ENCODE measurements at places on chromosomes 2 and 18. TPM values are rescaled to one million over a fixed set of nuclear protein-coding genes. Genes with fewer than 3 reads are reported as not detected.

Gene COL3A1
- 180 TPM for total RNA-seq

Gene MCEE
- 26.3 TPM for total RNA-seq

Gene SGO2
- total RNA-seq, result 0.94 TPM

Gene SNORC
- 1.1 TPM for total RNA-seq

Gene CAD
- total RNA-seq, result 11.0 TPM

Gene TLX2
- not detected for total RNA-seq

Gene GPAT2
- 6.6 TPM for total RNA-seq

Gene MC5R
- total RNA-seq, result not detected

Gene HMSD
- 1.1 TPM for total RNA-seq

Gene EN1
- total RNA-seq, result 0.13 TPM

Gene CCDC178
- 0.27 TPM for total RNA-seq

Gene CD8B2
- not detected for total RNA-seq

Gene CNGA3
- not detected for total RNA-seq

All from cardiac septum (tissue), 1 donor.